CD4-positive, alpha-beta T cell treated with Interferon gamma for 1 hour (primary cell): ENCODE measurements at places on chromosomes 4 and X.

DNA sequence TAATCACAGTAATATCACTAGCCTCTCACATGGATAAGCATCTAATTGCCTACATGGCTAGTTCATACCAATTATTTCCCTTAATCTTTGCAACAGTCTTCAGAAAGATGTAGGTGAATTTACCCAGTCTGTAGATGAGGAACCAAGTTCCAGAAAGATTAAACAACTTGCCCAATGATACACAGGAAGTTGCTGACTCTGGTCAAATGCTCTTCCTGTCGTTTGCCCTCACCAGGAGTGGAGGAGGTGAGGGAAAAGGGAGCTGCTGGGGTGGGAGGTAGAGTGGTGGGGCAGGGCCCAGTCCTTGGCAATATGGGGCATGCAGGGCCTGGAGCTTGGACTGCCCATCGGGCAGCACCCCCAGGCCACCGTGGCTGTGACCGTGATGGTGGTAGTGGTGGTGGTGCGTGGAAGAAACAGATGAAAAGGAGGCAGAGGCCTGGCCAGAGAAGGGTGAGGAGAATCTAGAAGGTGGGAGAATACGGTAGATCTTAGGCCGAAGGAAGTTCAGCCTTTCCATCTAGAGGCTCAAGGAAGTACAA lies 2.3 kb upstream of the KDM5C start:
- no peak for DNase-seq

- no peak for DNase-seq
Measured at GRCh38 chr4:86818841-86819240, 30.3 kb downstream of the SLC10A6 start.

GRCh38 chrX:119790977-119791436 lies 423 bp downstream of the RPL39 start:
- peak; percentile 34 for DNase-seq

GRCh38 chr4:108036213-108036612 lies 46.5 kb downstream of the HADH start:
- DNase-seq, result peak; percentile 77

- no peak for DNase-seq
Measured at GRCh38 chr4:159024266-159024665, 78.6 kb upstream of the RAPGEF2 start.

DNA sequence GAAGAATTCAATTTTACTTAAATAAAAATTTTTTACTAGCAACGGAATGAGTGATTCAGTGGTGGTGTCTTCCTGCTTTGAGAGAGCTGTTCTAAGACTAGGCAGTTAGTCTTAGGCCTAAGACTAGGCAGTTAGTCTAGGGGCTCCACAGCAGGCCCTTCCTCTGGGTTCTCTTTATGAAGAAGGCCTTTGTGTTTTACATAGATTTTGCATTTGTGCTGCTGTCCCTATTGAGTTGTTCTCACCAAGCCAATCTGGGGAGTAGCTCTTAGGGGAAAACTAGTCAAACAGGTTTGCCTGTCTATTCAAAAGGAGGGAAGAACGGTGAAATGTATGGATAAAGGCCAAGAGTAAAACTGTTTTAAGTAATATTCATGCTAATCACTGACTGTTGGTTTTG lies 7.6 kb downstream of the UGT8 start:
- no peak for DNase-seq

DNA sequence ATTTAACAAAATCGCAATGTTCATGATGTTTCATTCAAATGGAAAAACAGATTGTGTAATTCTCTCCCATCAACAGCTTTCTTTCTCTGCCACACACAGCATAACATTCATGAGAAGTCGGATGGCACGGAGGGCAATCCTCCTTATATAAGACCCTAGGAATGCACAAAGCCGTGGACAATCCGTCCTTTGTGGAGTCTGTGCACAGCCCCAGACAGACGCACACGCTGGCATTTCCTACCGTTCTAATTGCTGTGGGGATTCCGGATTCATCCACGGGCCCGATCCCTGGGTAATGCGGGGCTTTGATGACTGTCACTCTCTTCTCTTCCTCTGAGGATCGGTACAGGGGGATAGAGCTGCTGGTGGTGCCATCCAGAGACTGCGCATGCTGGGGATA lies 121.9 kb upstream of the PDLIM3 start:
- no peak for DNase-seq

DNA sequence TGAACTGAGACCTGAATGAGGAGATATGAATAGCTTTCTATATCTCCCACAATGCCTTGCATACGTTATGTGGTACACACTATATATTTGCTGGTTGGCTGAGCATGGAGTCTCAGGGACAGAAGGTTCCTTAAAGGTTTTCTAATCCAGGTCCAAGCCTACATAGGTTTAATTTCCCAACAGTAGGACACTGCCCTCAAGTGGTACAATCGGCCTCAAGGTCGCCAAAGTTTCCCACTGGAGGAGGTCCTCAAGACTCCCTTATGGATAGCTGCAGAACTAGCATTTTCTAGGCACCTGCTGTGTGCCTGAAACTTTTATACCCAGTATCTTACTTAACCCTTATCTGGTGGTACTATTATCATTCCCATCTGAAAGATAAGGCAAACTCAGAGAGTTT lies 21.0 kb upstream of the EFNB1 start:
- DNase-seq, result no peak

GRCh38 chr4:84920617-84921016 lies 45.9 kb downstream of the WDFY3 start:
- DNase-seq, result no peak

- no peak for DNase-seq
Measured at GRCh38 chr4:169156392-169156791, 114.4 kb downstream of the SH3RF1 start.

- no peak for DNase-seq
Measured at GRCh38 chrX:16138108-16138427, 14.7 kb downstream of the GRPR start.

DNA sequence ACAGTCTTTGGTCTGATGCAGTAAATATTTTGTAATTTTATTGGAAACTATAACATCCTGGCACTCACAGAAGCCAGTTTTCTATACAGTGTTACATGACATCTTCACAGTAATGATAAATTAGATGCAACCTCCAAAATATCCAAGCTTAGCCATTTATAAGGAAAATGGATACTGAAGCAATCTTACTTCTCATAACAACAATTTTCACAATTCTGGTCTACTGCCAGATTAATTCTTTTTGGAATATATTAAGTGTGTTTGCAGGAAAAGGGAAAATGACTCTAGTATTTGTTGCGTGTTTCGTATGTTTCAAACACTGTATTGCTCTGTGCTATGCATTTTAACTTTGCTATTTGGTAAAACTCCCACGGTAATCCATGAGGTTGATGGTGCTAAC lies 1870.9 kb downstream of the ARAP2 start:
- no peak for DNase-seq

- no peak for DNase-seq
Measured at GRCh38 chr4:174207367-174207766, 76.1 kb downstream of the FBXO8 start.

- DNase-seq, result no peak
Measured at GRCh38 chr4:42331914-42332368, 65.3 kb upstream of the SHISA3 start.

GRCh38 chr4:5824227-5824626 lies 68.7 kb downstream of the CRMP1 start:
- DNase-seq, result no peak

GRCh38 chr4:2284161-2284933 lies 22.4 kb upstream of the MXD4 start:
- DNase-seq, result no peak

DNA sequence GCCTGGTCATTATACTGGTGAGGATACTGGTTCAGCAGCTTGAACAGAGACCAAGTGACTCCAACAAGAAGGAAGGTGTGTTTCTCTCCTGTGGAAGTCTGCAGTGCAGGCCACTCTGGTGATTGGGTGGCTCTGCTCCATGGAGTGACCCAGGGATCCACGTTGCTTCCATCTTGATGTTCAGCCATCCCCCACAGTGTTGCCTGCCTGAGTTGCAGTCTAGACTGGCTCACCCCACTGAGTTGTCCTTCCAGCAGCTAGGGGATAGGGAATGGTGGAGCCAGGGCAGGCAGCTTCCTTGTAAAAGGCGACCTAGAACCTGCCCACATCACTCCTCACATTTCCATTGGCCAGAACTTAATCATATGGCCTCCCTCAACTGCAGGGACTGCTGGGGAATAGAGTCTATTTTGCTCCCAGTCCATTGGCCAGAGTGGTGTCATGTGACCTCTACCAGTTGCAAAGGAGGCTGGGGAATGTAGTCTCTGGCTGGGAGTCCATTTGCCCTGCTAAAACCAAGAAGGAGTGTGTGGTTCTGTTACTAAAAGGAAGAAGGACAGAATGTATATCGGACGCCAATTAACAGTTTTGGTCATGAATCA lies 8.0 kb downstream of the MAN2B2 start:
- DNase-seq, result no peak

DNA sequence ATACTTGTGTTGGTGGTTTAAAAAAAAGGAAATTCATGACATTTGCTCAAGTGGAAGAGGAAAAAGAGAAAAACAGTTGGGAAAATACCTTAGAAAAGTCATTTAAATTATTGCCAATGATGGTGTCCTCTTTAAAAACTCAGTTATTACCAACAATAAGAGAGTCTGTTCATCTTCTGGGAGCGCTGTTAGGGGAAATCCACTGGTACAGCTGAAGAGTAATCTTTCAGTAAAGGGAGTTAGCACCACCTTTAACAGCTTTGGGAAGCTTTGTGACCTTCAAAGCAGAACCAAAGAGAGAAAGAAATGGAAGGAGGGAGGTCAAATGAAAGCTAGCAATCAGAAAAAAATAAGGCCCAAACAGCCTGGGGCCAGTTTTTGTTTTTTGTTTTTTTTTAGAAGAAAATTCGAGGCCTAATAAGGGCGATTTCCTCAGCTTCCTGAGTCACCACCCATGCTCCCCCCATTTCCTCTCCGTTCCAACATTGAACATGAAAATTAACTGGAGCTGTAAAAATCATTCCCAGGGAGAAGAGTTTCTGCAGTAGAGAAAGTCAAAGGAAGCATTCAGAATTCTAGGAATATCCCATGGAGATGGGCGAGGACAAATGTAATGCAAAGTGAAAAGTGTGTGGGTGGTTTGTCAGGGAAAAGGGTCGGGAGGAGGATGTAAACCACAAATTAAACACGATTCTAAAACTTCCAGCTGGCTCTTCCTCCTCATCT lies 115.1 kb downstream of the SH3KBP1 start:
- DNase-seq, result no peak

- no peak for DNase-seq
Measured at GRCh38 chr4:84614891-84615290, 32.0 kb downstream of the CDS1 start.

DNA sequence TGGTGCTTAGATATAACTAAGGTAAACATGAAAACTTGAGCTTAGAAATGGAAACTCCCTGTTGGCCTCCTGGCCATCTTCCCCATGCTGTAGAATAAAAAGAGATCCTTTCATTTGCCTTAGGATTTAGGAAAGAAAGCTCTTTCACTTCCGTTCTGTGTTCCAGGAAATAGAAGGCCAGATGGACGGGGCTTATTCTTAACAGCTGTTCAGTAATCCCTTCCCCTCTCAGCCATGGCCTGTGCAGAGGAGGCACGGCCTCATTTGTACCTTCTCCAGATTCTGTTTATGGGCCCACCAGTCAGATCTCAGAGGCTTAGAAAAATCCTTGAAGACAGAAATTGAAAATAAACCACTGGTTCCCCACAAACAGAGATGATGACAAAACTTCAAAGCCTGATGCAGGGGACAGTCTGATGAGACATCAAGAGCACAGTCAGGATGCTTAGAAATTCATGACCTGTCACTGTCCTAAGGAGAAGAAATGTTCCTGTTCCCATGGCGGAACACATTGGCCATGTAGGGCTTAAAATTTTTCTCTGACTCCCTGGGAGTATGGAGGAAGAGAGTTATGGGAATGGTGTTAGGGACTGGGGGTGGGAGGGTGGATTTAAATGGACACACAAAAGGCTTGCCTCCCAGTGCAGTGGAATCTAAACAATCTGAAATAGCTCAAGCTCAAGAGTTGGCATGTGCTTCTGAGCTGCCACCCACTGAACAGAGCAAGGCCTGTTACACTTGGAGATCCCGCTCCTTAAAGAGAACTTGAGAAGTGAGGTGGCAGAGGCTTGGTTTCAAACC lies 188.8 kb downstream of the SOWAHB start:
- DNase-seq, result no peak

DNA sequence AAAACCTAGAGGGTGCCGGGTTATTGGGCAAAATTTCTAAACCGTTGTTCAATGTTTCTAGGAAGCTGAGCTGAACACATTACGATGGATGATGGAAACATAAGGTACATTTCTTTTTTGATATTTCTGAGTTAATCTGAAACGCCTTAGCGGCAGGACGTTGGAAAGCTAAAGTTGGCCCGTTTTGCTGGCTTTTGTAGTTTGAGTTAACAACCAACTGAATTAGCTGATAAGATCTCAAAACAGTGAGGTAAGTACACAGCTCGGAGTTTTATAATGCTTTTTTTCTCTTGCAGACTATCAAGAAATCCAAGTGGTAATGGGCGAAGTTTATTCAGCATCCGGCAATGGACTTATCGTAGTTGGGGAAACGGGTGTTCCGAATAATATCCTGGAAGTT lies 73.5 kb downstream of the PRSS12 start:
- no peak for DNase-seq

- no peak for DNase-seq
Measured at GRCh38 chrX:130725519-130725918, 177.5 kb downstream of the ENOX2 start.

GRCh38 chr4:2280531-2281300 lies 18.8 kb upstream of the MXD4 start:
- no peak for DNase-seq

DNA sequence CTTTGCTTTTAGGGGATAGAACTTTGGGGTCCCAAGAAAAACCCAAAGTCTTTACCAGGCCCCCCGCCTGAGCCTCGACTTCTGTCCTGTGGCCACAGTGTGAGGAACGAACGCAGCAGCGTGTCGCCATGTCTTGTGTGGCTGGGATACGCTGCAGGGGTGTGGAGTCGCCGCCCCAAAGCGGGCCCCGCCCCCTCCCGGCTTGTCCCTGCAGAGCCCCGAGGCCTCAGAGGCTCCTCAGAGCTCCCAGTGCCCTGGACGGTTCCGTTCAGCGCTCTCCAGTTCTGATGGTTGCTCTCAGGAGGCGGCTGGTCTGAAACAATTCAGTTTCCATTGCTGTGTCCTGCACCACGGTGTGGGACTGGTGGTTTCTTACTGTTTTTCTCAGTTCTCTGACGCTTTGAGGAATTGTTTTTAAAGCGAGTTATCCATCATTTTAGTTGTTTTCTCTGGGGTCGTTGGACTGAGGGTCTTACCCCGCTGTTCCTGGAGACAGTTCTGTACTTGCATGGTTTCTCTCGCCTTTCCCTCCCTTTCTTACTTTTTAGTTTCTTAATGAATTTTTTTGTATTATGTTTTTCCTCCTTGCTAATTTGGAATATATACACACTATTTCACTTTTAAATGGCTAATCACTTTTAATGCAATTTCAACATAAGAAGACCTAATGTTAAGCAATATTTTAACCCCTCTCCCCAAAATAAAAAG lies 1.6 kb upstream of the IDUA start:
- peak; percentile 67 for DNase-seq

- no peak for DNase-seq
Measured at GRCh38 chrX:91122151-91122694, 312.4 kb upstream of the PABPC5 start.

GRCh38 chrX:135893294-135893817 lies at the start of the genes CT45A10 and SAGE1:
Gene CT45A10, minus strand, starts transcription at chrX:135893444. Its CDS starts 8,100 bp downstream, at chrX:135885344.
Gene SAGE1, plus strand, starts transcription at chrX:135893716. Its CDS starts 2,527 bp downstream, at chrX:135896243.
- no peak for DNase-seq

GRCh38 chr4:650461-650860 lies 23.6 kb downstream of the ATP5ME start:
- no peak for DNase-seq
